COLO829 (cell line): ENCODE measurements at places on chromosomes 13 and 19.

GRCh38 chr19:43678512-43679261, 8.7 kb upstream of the PLAUR start:
- no peak for DNase-seq

DNA sequence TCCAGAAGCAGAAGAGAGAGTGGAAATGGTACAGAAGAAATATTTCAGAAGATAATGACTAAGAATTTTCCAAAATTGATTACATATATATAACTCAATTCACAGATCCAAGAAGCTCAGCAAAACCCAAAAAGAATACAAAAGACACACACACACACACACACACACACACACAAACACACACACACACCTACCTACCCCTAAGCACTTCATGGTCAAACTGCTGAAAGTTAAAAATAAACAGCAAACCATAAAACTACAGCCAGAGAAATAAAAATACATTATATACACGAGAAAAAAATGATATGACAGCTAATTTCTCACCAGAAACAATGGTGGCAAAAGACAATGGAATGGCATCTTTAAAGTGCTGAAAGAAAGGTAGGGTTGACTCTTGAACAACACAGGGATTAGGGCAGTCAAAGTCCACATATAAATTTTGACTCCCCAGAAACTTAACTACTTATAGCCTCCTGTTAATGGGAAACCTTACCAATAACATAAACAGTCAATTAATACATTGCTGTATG, 49.2 kb downstream of the DIAPH3 start:
- no peak for DNase-seq

DNA sequence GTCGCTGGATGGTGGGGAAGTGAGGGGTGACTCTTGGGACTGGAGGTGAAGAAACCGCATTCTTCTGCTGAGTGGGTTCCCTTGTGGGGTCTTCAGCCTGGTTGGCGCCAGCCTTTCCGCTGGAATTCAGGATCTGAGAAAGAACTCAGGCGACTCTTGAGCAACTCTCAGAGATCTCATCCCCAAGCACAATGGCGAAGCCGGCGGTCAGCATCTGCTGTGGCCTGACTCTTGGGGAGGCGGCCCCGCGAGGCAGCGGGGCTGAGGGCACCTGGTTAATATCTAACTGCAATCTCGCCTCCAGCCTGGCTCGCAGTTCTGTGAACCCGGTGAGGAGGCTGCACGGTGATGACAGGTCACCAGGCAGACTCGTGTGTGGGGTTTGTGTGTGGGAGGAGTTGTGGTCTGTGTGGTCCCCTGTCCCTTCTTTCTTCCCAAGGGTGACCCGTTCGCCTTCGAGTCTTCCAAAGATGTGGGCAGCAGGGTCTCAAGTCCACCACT, 883 bp downstream of the ZNF441 start:
- no peak for DNase-seq

GRCh38 chr13:100892981-100893380, 218.4 kb upstream of the TMTC4 start:
- peak; percentile 9 for DNase-seq

GRCh38 chr19:36115453-36116343, at the start of gene TBCB:
TBCB (plus strand) TSS chr19:36115468; CDS start chr19:36115561, 93 bp downstream.
- DNase-seq: no peak

DNA sequence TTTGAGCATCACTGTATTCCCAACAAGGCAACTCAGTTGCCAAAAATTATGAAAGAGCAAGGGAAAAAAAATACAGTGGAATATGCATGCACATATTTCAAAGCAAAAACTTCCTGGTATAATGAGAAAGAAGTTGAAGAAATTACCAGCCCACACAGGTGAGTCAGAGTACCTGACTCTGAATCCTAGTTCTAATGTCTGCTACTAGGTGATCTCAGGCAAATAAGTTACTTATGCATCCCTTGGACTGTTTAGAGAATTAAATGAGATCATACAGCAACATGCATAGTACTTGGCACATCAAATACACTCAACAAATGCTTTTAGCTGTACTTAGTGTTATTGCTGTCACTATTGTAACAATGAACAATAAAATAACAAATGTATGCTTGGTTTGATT, 144.9 kb downstream of the MIPEP start:
- DNase-seq: no peak

- DNase-seq: no peak
These were observed 44.6 kb downstream of the KL start for GRCh38 chr13:33060815-33061214.

- no peak for DNase-seq
These were observed 253.0 kb downstream of the PCDH9 start for GRCh38 chr13:66977161-66977560.

GRCh38 chr19:19385896-19386869, 19.3 kb upstream of the GATAD2A start:
- no peak for DNase-seq
